ENCODE measurements at places on chromosomes 4 and X.
A peak's percentile ranks its signal among the peaks of the same experiment; 100 is the strongest.

DNA sequence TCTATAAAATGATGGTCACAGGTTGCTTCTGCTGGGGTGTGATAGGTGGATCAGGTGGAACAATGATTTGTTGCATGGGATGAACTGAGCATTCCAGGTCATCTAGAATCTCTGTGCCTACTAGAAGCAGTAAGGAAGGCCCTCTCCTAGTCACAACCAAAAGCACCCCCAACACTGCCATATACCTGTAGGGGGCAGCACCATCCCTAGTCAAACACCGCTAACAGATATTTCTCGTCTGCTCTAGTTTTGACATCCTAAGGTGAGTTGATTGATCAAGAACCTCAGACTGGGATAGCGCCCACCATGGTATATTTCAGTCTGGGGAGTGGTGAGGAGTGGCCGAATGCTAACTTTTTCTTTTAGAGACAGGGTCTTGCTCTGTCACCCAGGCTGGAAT is 160.2 kb downstream of the NHS start:
- DNase-seq = peak; percentile 7

DNA sequence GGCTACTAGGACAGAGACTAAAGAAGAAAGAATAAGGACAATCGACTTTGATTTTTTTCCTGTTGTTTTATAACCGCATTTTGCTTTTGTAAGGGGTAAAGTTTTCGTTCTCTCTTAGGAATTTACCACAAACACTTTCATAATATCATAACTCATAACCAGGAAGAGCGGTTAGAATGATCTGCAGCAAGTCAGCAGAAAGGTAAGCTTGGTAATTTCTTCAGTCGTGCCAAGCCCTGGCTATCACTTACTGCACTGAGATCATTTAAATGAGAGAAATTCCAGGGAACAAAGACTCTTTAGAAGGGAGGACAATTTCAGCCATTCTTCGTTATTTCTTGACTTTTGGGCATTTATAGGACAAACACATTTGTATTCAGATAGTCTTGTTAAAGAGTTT is 258.1 kb downstream of the UNC5C start:
- DNase-seq = no peak

DNA sequence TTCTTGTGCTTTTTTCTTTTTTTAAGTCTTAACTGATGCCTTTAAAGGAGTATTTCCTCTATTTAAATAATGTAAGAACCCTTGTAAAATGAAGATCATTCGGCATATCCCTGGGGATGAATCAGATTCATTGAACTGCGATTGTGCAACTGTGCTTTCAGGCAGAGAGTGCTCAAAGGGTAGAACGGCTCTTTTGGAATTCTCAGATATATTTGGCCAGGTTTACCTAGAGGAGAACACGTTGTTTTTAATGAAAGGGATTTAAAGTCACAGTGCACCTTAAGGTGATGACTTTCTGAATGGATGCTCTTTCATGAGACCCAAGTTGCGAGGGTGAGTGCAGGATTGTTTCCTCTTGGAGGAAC is 51.6 kb upstream of the ELOVL6 start:
- no peak for DNase-seq

GRCh38 chrX:132603700-132604286 is 115.0 kb upstream of the MBNL3 start:
- no peak for DNase-seq

DNA sequence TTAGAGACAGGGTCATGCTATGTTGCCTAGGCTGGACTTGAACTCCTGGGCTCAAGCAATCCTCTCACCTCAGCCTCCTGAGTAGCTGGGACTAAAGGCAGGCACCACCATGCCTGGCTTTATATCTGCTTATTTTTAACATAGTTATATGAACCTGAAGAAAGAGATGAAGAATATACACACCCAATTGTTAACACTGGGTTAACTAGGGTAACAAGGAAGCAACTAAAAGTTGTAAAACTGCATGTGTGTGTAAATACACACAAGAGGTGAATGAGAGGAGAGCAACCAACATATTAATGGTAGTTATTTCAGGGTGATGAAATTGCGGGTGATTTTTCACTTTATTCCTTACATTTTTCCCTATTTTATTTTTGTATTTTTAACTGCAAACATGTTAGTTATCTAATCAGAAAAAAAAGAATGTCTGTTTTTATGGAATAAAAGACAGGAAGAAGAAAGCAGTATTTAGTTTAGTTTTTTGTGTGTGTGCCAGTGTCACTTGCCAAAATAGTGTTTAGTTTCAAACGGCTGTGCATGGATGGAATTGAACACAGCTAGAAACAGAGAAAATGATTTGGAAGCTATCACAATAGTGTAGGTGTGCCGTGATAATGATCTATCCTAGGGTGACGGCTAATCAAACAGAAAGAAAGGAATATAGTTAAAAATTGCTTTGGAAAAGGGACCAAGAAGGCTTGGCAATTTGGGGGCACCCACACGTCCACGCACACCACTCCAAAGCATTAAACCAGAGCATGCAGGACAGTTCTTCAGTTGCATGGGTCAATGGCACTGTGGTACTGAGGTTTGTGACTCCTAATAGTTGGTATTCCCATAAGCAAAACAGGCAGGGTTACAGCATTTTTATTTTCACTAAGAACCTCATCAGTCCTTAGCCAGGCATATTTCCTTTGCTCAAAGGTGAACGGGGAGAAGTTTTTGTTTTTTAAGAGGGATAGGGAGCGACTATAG is 89.1 kb upstream of the KLHL13 start:
- DNase-seq = no peak

GRCh38 chr4:73236151-73236550 is 22.4 kb downstream of the ANKRD17 start:
- no peak for DNase-seq

- DNase-seq = no peak
Observed at GRCh38 chr4:25441519-25442117, 64.6 kb downstream of the ANAPC4 start.
